Activated naive CD8-positive, alpha-beta T cell treated with anti-CD3 and anti-CD28 coated beads, Interleukin-2, amount 50 U/mL, for 24 hours (primary cell): ENCODE measurements at places on chromosomes 16 and 17.

GRCh38 chr16:65728652-65729051 is 606.8 kb upstream of the CDH11 start:
- no peak for DNase-seq

GRCh38 chr17:41988418-41988817 is 21.8 kb downstream of the CNP start:
- DNase-seq, result no peak

GRCh38 chr17:2950846-2951245 is 112.6 kb downstream of the OR1D5 start:
- DNase-seq, result no peak

- DNase-seq, result no peak
These were observed 2.6 kb downstream of the HNF1B start for GRCh38 chr17:37742116-37742761.

GRCh38 chr17:28950017-28950751 is 1.1 kb downstream of the PHF12 start:
- peak; percentile 67 for DNase-seq

- no peak for DNase-seq
These were observed 84.7 kb downstream of the SDK2 start for GRCh38 chr17:73559532-73559931.

- no peak for DNase-seq
These were observed 9.2 kb upstream of the SSTR2 start for GRCh38 chr17:73155410-73156165.

DNA sequence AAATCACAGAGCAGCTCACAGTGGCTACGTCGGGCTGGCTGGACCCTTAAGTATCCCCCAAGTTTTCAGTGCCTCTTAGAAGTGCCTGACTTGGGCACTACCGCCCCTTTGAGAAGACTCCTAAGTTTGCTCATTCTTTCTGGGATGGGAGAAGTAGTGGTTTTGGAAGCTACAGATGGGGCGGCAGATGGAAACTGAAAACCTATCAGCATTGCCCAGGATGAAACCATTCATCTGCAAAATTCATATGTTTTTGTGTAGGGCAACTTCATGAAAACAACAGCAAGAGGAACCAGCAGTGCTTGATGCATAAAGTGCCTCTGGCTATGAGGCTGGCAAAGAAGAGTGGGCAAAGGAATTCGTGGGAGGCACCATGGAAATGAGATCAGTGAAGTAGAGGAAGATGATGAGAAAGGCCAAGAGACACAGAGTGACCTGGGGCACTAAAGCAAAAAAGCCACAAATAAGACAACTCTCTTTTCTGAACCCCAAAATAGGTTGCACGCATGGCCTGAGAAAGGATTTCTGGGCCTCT is 277.1 kb downstream of the XYLT1 start:
- DNase-seq, result no peak

- DNase-seq, result no peak
These were observed 78.9 kb downstream of the TRIM37 start for GRCh38 chr17:59027750-59028149.

DNA sequence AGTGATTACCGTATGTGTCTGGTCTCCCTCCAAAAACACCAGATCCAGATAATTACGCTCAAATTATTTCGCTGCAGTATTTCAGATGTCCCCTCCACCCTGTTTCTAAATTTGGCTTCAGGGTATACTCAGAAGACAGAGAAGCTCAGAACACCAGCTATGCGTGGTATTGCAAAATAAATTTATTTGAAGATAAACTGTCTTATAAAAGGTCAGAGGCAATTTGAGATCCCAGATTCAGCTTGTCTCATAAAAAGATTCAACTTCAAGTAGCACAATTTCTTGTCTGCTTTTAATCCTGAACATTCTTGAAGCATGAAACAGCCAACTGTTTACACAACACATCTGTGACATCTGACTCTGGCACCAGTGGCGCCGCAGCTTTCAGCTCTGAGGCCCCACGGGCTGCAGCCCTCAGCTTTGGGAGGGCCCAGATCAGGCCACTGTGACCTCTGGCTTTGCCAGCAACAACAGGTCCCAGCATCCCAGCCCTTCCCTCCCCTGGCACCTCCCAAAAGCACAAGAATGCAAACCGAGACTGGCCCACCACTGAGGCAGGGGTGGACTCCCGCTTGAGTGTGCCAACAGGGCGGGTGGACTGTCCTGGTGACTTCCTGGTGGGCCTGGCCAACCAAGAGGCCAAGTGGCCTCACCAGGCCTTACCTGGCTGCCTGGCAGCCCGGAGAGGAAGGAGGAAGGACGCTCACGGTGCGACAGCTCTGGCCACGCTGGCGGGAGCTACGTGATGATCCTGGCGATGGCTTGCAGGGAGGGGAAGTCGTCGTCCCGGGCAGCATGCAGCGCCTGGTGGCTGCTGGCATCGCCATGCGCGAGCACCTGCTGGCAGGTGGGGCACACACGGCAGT is 8.0 kb downstream of the SYNGR3 start:
- no peak for DNase-seq

DNA sequence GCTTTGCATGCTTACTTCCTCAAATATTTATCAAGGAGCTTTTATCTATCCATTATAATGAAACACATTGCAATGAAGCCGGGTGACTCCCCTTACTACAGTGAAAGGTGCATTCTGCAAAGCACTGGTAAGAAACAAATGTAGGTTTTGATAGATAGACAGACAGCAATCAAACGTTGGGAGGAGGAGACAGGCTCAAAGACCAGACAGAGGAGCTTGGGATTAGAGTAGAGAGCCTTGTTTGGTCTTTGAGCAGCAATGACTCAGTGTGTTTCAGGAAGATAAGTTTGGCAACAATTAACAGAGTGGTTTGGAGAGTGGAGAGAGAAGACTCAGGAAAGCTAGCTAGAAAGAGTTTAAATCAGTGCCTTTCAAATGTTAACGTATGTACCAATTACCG is 68.8 kb downstream of the ZNF18 start:
- no peak for DNase-seq

- peak; percentile 87 for DNase-seq
These were observed 14.4 kb downstream of the CDIPT start for GRCh38 chr16:29848420-29849297.

GRCh38 chr17:70076189-70076588 is 1.2 kb downstream of the KCNJ16 start:
- DNase-seq, result no peak

- DNase-seq, result no peak
These were observed 75.2 kb downstream of the CPPED1 start for GRCh38 chr16:12728469-12728868.

DNA sequence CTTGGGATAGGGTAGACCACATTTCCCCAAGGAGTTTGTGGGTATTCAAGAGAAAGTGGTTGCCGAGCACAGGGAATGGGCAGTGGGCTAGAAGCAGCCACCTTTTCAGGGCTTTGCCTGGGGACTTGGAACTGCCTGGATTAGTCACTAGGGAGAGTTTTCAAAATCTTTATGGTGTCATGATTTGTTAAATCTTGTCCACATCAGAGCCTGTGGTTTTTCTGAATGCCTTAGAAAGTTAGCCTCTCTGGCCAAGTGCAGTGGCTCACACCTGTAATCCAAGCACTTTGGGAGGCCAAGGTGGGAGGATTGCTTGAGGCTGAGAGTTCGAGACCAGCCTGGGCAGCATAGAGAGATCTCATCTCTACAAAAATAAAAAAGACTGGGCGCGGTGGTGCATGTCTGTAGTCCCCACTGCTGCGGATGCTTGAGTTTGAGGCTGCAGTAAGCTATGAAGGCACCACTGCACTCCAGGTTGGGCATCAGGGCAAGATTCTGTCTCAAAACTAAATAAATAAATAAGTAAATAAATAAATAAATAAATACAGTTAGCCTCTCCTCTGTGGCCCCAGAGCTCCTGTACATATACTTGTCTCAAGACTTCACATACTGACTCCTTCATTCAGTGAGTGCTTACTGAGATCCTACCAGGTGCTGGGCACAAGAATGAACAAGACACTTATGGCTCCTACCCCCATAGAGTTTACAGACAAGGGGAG is 76.3 kb upstream of the HNF1B start:
- no peak for DNase-seq

GRCh38 chr16:81505011-81505661 is 60.5 kb downstream of the CMIP start:
- DNase-seq, result no peak

- DNase-seq, result peak; percentile 91
These were observed 1.4 kb downstream of the PHF23 start for GRCh38 chr17:7237761-7238419.

- no peak for DNase-seq
These were observed 334.1 kb upstream of the XYLT1 start for GRCh38 chr16:17804857-17805256.

GRCh38 chr17:51004249-51004648 is 116.4 kb downstream of the SPAG9 start:
- DNase-seq, result no peak

DNA sequence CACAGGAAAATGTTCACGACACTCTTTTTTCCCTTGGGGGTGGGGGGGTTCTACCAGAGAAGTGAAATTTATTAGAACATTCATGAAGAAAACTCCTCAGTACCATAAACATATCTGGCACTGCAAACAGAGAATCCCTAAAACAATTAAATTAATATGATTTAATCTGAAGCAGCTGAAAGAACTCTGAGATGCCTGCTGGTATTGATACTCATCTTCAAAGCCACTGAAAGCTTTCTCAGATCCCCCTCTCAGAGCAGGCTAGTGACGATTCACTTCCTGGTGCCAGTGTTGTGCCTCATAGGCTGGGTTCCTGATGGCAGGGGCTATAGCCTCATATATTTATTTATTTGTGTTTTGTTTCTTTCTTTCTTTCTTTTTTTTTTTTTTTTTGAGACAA is 52.7 kb downstream of the MYH10 start:
- DNase-seq, result no peak

DNA sequence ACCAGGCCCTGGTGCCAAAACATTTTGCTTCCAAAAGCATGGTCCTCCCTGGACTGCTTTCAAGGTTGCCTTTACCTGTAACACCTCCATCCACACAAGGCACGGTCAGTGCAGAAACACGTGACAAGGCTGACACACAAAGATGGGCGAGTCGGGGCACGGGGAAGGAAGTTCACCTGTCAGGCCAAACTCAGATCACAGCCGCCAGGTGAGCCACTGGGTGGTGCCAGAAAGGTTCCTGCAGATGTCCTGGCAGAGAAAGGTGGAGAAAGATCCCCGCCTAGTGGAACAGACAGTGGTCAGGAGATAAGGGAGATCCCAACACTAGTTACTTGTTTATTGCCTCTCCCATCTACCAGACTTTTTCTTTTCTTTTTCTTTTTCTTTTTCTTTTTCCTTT is 155.3 kb downstream of the AIPL1 start:
- DNase-seq, result no peak

DNA sequence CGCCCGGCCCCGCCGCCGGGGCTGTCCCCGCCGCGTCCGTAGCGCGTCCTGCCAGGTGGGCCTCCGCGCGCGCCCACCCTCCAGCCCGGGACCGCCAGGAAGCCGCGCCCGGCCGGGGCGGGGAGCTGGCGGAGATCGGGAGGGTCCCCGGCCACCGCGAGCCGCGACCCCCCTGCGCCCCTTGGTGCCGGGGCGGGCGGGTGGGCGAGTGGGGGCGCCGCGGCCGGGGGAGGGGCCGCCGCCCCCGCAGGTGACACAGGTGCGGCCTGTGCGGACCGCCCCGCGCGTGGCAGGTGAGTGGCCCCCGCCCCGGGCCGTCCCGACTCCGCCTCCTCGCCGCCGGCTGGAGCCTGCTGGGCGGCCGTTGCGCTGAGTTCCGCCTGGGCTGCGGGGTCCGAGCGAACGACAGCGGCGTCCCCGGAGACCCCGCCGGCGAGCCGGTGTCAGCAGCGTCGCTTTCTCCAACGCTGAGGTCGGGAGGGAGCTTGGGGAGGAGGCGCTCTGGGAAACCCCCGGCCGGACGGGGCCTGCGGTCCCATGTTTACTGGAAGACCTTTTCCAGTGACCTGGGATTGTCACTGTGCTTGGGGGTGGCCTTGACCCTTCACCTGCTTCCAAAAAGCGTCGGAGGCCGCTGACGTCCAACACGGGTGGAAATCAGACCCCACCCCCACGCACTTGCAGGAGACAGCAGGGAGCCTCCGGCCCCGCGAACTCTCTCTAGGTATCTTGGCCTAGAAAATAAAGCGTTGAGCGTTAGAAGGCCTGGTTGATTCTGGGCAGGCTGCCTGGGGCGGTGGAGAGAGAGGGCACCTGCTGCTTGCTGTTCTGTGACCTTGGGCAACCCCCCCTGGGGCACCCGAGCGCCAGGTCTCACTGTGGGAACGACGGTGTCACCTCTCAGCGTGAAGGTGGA is 542 bp downstream of the KLHL36 start:
- peak; percentile 54 for DNase-seq

GRCh38 chr16:86537486-86537885 is 17.5 kb downstream of the MTHFSD start:
- no peak for DNase-seq

GRCh38 chr16:84603140-84603816 is 14.6 kb downstream of the COTL1 start:
- DNase-seq, result peak; percentile 57

DNA sequence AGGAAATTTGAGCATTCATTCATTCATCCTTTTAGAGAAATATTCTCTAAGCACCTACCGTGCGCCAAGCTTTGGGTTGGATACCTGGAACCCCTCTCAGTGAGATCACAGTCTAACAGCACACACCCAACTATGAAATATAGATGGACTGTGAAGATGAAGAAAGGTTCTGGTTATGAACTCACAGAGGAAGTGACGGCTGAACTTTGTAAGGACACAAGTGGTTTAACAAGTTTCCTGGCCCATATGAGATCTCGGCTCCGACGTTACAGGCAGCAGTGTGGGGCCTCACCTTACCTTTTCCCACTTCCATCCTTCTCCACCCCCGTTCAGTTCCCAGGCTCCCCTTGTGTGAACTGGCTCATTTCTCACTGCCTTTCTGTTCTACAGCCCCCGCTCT is 406.2 kb downstream of the MAF start:
- no peak for DNase-seq

GRCh38 chr17:82772026-82772425 is 20.2 kb downstream of the TBCD start:
- no peak for DNase-seq

- DNase-seq, result peak; percentile 66
These were observed 8.2 kb downstream of the NMRAL1 start for GRCh38 chr16:4465977-4466779.

DNA sequence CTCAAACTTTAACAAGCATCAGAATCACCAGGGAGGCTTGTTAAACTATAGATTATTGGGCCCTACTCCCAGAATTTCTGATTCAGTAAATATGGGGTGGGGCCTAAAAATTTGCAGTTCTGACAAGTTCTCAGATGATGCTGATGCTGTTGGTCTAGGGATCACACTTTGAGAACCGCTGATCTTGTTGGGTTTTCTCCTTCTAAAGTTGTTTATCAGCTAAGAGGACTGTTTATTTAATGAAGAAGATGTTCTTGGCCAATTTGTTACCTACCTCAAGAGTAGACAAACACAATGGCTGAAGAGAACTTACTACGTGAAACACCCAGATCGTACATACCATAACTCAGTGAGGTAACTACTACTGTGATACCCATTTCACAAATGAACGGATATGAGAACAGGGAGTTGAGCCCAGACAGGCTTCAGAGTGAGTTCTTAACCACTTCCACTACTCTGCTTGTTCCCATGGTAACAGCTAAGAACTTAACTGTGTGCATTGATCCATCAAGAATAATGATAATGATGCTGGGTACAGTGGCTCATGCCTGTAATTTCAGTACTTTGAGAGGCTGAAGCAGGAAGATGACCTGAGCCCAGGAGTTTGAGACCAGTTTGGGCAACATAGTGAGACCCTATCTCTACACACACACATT is 85.3 kb upstream of the NSRP1 start:
- DNase-seq, result no peak
